ENCODE measurements at places on chromosomes 2 and 18. TPM values are rescaled to one million over a fixed set of nuclear protein-coding genes. Genes with fewer than 3 reads are reported as not detected.

DNA sequence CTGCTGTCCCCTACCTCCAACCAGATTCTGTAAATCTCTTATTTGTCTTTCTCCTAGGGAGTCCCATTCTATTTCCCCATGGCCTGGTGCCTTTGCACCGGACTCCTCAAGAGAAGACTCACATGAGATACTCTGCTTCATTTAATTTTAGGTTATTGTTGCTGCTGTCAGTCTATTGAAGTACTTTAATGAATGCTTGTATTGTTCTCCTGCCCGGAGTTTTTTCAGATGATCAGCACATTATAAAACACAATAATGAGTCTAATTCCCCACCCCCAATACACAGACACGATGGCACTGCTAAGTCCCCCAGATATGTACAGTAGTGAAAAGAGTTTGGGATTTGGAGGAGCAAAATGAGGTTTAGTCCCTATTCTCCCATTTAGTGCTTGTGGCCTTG lies 58.9 kb downstream of the HAUS1 start:
- no peak for DNase-seq
- H3K27me3 ChIP-seq = no peaks in the 10 kb centered on the region
- H3K4me1 ChIP-seq = peaks cover 9% of the 10 kb centered on the region
- no peak overlapping the region for H3K4me3 ChIP-seq

DNA sequence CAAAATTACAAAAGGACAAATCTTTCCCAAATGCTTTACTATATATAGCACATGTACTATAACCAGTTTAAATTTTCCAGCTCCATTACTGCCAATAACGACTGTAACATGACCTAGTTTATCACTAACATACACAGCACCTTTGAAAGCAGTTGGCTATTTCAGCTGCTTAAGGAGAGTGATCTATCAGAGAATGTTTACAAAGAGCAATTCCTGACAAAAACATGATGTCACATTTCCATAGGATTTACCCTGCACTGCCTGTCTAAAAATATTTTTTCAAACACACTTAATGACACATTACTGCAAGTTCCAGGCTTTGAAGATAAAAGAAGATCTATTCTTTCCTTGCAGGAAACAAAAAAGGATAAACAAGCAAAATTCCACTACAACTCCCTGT lies 40.6 kb downstream of the ZNF516 start:
- no peaks in the 10 kb centered on the region for H3K36me3 ChIP-seq
- H3K27me3 ChIP-seq = no peaks in the 10 kb centered on the region
- peaks cover 100% of the 10 kb centered on the region for H3K4me1 ChIP-seq
- DNase-seq = no peak
- H3K4me3 ChIP-seq = no peak overlapping the region
- peak overlapping the region; percentile 72 for H3K27ac ChIP-seq

GRCh38 chr2:111952871-111953452 lies 54.6 kb downstream of the MERTK start:
- H3K4me1 ChIP-seq = peaks cover 5% of the 10 kb centered on the region
- H3K27me3 ChIP-seq = no peaks in the 10 kb centered on the region
- no peaks in the 10 kb centered on the region for H3K36me3 ChIP-seq
- H3K27ac ChIP-seq = no peak overlapping the region
- no peak for DNase-seq

- H3K4me1 ChIP-seq = no peaks in the 10 kb centered on the region
- H3K36me3 ChIP-seq = no peaks in the 10 kb centered on the region
- 0 out of 2 replicates have a peak, but pooled peaks cover 2% of the 10 kb centered on the region for H3K27me3 ChIP-seq
- H3K27ac ChIP-seq = no peak overlapping the region
- DNase-seq = no peak
- no peak overlapping the region for H3K4me3 ChIP-seq
Observed at GRCh38 chr18:13451661-13452387, 233.3 kb downstream of the LDLRAD4 start.

DNA sequence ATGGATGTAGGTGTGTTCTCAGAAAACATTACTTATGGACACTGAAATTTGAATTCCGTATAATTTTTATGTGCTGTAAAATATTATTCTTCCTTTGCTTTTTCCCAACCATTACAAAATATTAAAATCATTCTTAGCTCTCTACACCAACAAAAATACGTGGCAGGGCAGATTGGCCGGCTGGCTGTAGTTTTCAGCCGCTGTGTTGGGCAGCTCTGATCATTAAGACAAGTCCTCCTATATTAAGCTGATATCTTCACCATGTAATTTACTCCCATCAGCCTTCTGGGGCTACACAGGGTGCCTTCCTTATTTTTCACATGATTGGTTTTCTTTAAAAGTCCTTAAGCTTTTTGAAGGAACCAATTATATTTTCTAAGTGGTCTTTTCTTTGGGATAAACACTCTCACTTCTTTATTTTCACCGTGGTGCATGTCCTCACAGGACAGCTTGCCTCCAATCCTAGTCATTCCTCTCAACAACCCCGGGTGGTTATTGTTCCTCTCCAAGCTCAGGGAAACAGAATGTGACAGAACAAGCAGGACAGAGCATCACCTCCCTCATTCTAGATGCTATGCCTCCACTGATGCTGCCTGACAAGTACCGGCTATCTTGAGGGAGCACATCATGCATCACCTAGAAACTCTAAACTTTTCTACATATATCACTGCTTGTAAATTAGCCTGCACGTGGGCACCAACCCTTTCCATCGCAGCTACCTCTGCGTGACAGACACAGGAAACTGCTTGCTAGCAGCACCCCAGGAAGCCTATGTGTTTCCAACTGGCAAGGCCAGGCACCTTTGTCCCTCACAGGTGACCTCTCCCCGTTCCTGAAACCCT lies 362.3 kb downstream of the MYCN start:
- no peak overlapping the region for H3K27ac ChIP-seq
- H3K27me3 ChIP-seq = no peaks in the 10 kb centered on the region
- DNase-seq = no peak
- H3K4me3 ChIP-seq = no peak overlapping the region
- H3K36me3 ChIP-seq = no peaks in the 10 kb centered on the region
- no peaks in the 10 kb centered on the region for H3K4me1 ChIP-seq

DNA sequence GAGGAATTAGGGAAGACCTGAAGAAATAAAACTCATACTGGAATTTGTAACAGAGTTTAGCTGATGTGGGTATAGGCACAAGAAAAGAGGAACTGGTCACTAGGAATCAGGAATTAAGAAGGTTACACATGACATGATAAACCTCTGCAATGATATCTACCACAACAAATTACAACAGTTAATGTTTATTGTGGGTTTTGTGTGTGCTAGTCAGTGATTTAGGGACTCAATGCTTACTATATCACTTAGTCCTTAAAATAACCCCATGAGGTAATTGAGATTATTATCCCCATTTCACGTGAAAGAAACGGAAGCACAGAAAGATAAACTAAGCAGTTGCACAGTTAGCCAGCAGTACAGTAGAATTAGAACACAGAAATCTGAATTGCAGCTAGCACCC lies 415.8 kb upstream of the ZEB2 start:
- DNase-seq = no peak
- H3K27ac ChIP-seq = no peak overlapping the region
- H3K36me3 ChIP-seq = no peaks in the 10 kb centered on the region
- no peaks in the 10 kb centered on the region for H3K4me1 ChIP-seq

- no peak for DNase-seq
- H3K4me3 ChIP-seq = no peak overlapping the region
- H3K27ac ChIP-seq = no peak overlapping the region
Observed at GRCh38 chr18:63237881-63238692, 81.5 kb downstream of the BCL2 start.

DNA sequence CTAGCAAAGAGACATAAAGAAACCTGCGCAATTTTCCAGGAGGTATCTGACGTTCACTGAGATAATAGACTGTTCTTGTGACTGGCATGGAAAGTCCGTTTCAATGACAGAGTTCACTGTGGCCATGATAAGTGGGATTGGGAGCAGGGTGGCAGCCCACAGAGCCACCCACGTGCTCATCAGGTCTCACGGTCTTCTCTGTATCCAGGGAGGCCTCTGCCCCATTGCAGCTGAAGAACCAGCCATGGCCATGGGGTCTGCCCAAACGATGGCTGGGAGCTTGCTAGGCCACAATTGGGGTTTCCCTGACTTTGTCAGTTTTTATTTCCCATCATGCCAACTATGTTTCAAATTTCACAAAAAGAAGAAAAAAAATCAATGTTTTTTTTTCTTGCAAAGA lies 57.2 kb downstream of the PDCL3 start:
- H3K27me3 ChIP-seq = no peaks in the 10 kb centered on the region
- H3K36me3 ChIP-seq = no peaks in the 10 kb centered on the region
- DNase-seq = no peak
- no peaks in the 10 kb centered on the region for H3K4me1 ChIP-seq
- H3K4me3 ChIP-seq = no peak overlapping the region

The GAL3ST2 gene
- not detected for total RNA-seq

The SULT1C2 gene
- not detected for total RNA-seq

The KCNK3 gene
- total RNA-seq = not detected

Data from Karpas-422 (cell line).